ENCODE measurements at places on chromosomes 16 and 17. TPM values are rescaled to one million over a fixed set of nuclear protein-coding genes. Genes with fewer than 3 reads are reported as not detected.

GRCh38 chr17:32803544-32803943 is 73.4 kb downstream of the MYO1D start:
- no peak for DNase-seq

GRCh38 chr17:47704116-47704515 is 10.2 kb downstream of the TBKBP1 start:
- DNase-seq, result peak; percentile 54

- DNase-seq, result peak; percentile 76
Observed at GRCh38 chr16:85279825-85280545, 167.7 kb upstream of the CIBAR2 start.

DNA sequence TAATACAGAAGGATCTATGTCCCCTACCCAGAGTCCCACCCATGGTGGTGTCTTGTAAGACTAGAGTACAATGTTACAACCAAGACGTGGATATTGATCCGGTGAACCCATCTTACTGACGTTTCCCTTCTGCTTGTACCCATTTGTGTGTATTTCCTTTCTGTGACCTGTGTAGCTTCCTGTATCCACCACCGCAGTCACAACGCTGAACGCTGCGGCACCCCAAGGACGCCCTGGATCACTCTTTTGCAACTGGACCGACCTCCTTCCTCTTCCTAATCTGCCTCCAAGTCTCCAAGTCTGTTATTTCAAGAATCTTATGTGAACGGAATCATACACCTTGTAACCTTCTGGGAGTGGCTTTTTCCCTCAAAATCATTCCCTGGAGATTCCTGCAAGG is 33.5 kb upstream of the CBX4 start:
- no peak for DNase-seq

DNA sequence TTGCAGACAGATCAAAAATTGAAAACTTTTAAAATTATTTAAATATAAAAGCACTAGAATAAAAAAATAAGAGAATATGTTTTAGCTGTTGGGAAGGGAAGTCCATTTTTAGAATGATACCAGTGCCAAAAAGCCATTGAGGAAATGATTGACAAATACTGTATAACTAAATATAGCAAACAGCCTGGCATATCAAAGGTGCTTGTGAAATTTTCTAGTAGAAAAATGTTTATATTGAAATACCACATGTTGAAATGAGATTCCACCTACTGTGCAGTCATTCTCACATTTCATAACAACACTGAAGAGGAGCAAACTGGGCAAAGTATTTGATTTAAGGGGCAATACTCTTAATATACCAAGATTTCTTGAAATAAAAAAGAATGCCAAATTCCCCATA is 183.5 kb downstream of the PHKB start:
- DNase-seq, result no peak

DNA sequence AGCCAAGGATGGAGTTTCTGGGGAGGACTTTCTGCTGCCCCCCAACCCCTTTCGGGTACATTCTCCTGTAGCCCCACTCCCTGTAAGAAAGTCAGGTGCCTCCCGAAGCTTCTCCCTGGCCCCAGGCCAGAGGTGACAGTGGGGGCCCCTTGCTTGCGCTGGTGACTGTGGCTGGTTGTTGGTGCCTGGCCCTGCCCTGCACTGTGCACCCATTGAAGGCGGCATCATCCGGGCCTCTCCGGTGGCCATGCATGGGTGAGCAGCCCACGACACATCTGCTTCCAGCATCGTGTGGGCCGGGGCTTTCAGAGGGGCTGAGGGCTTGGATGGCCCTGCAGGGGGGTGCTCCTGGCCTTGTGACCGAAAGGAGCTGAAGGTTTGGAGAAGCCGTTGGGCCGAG is 297.0 kb downstream of the SEC14L1 start:
- DNase-seq, result no peak

GRCh38 chr16:67697422-67698185 is 21.5 kb downstream of the GFOD2 start:
- DNase-seq, result peak; percentile 11

- no peak for DNase-seq
Observed at GRCh38 chr17:81667754-81668153, 1.2 kb downstream of the CCDC137 start.

GRCh38 chr16:68230956-68231355 is 5.0 kb downstream of the ESRP2 start:
- peak; percentile 60 for DNase-seq

DNA sequence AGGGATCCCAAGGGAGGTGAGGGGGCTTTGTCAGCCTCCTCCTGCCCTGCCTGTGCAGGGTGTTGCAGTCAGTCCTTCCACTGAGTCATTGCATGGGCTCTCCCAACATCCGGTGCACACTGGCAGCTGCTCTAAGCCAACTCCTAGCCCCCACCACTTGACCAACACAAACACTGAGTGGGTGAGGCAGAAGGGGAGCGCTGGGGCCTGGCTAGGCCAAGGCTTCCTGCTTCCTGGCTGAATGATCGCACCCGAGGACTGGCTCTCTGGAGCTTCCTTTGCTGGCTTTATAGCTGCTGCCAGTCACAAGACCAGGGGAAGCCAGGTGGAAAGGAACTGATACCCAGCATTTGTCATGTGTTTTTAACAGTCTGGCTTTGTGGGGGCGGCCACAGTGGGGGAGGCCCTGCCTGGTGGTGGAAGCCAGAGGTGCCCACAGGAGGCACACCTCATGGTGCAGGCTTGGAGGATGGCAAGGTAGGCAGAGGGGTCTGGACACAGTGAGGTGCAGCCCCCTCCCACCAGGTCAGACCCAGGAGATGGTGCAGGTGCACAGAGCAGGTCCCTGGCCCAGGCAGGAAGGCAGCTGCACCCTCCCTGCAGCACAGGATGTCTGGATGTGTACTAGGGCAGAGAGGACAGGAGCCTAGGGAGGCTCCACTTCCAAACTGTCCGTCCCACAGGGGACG is 6.8 kb downstream of the MPG start:
- DNase-seq, result peak; percentile 85

- DNase-seq, result no peak
Observed at GRCh38 chr17:45759761-45760160, 24.4 kb upstream of the CRHR1 start.

GRCh38 chr17:57106107-57106835 is 21.2 kb downstream of the AKAP1 start:
- no peak for DNase-seq

DNA sequence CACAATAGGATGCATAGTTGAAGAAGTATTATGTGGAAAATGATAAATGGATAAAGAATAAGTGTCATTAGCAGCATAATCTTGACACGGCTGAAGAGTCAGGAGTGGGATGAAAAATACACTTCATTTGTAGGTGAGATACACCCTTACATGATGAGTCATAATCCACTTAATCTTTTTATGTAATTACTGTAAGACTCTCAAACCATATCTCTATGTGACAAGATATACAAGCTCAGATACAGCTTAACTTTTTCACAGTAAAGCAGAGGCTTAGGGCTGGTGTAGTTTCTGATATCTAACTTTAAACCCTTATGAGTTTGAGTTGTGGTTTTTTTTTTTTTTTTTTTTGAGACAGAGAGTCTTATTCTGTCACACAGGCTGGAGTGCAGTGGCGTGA is 101.2 kb downstream of the FTO start:
- no peak for DNase-seq

- no peak for DNase-seq
Observed at GRCh38 chr16:4361944-4362311, 9.7 kb upstream of the VASN start.

KCNJ18 gene
- not detected for total RNA-seq

ZPBP2 gene
- total RNA-seq, result not detected

TP53TG3B gene
- total RNA-seq, result not detected

PDIA2 gene
- total RNA-seq, result 0.71 TPM

MED13 gene
- 46.0 TPM for total RNA-seq

SKAP1 gene
- total RNA-seq, result not detected

MYO15B gene
- 33.9 TPM for total RNA-seq

PERCC1 gene
- total RNA-seq, result not detected

SOX8 gene
- 3.4 TPM for total RNA-seq

LRRC46 gene
- total RNA-seq, result not detected

ARHGDIG gene
- 5.0 TPM for total RNA-seq

Data from sigmoid colon (tissue), 7 donors.